ENCODE measurements at places on chromosomes 4 and X. TPM values are rescaled to one million over a fixed set of nuclear protein-coding genes. Genes with fewer than 3 reads are reported as not detected.

DNA sequence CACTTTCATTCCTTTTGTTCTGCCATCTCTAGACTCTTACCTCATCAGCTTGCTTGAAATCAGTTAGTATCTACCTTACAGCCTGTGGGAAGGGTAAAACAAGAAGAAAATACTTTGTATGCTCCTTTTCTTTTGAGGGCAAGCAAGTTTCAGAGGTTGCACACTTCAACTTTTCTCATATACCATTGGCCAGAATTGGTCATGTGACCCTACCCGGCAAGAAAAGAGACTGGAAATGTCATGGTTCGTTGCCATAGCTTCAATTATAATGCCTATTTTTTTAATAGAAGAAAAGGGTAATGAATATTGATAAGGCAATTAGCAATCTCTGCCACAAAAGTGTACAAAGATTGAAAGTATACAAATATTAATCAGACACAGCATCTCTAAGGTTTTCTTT, 346.7 kb upstream of the TACR3 start:
- no peak overlapping the region for H3K27ac ChIP-seq
- H3K4me1 ChIP-seq = no peaks in the 10 kb centered on the region
- no peaks in the 10 kb centered on the region for H3K27me3 ChIP-seq
- no peak for DNase-seq
- no peaks in the 10 kb centered on the region for H3K36me3 ChIP-seq

GRCh38 chr4:183721207-183722081, 62.4 kb downstream of the TRAPPC11 start:
- peak overlapping the region; percentile 49 for H3K27ac ChIP-seq
- H3K36me3 ChIP-seq = no peaks in the 10 kb centered on the region
- peak overlapping the region; percentile 41 for H3K4me3 ChIP-seq
- no peaks in the 10 kb centered on the region for H3K4me1 ChIP-seq
- DNase-seq = no peak

DNA sequence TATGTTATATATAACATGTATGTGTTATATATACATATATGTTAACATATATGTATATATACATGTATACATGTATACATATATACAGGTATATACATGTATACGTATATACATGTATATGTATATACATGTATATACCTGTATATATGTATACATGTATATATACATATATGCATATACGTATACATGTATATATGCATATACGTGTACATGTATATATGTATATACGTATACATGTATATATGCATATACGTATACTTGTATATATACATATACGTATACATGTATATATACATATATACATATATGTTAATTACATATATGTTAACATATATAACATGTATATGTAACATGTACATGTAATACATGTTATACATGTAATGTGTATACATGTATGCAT, 1077.3 kb upstream of the ADGRL3 start:
- DNase-seq = no peak
- H3K4me1 ChIP-seq = no peaks in the 10 kb centered on the region
- no peak overlapping the region for H3K4me3 ChIP-seq
- H3K36me3 ChIP-seq = no peaks in the 10 kb centered on the region

DNA sequence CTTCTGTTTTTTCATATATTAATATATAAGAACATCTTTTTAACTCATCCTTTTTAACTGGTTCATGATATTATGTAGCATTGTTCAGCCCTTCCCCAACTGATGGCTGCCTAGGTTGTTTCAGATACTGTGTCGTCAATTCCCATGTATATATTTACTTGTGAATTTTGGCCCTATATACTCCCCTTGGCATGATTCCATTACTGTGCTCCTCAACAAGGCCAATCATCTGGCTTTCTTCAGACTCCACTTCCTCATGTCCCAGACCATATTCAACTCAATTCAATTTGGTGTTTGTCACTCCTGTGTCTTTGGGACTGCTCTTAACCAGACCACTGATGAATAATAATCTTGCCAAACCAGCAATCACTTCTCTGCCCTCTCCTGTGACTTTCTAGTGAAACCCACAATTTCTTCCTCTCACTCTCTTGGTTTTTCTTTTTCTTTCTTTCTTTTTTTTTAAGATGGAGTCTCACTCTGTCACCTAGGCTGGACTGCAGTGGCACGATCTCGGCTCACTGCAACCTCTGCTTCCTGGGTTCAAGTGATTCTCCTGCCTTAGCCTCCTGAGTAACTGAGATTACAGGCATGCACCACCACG, 2.7 kb upstream of the WDR45 start:
- no peaks in the 10 kb centered on the region for H3K27me3 ChIP-seq
- no peak for DNase-seq
- H3K4me1 ChIP-seq = no peaks in the 10 kb centered on the region

DNA sequence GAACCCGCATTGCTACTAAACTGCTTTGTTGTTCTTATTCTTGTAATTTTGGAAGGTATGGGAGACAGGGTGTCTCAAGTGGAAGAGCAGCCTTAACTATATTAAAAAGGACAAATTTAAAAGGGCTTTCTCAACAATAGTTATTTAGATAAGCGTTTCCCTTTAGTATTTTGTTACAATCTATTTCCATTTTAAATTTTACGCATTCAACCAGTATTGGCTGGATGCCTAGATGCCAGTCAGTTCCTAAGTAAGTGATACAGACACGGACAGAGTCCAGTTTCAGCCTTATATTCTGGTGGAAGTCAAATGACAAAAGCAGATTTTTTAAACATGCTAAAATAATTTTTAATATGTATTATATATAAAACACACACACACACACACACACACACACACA, 28.3 kb downstream of the FAT1 start:
- no peaks in the 10 kb centered on the region for H3K27me3 ChIP-seq
- DNase-seq = no peak
- no peaks in the 10 kb centered on the region for H3K36me3 ChIP-seq
- H3K4me1 ChIP-seq = peaks cover 44% of the 10 kb centered on the region
- no peak overlapping the region for H3K4me3 ChIP-seq

DNA sequence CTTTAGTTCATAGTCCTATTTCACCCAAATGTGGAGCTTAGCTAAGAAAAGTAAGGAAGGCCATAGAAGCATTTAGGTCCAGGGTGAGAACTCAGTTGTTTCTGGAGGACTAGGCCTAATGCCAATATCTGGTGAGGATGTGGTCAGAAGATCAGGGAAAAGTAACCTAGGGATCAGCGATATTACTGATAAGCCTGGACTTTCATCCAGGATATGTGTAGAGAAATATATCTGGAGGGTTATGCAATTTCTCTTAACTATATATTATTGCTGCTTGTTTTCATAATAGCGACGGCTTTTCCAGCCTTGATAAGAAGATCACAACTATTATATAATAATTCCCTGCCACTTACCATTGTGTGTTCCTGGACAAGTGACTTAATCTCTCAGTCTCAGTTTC, 81.1 kb downstream of the FRAS1 start:
- no peaks in the 10 kb centered on the region for H3K4me1 ChIP-seq
- H3K36me3 ChIP-seq = no peaks in the 10 kb centered on the region
- H3K27ac ChIP-seq = no peak overlapping the region

DNA sequence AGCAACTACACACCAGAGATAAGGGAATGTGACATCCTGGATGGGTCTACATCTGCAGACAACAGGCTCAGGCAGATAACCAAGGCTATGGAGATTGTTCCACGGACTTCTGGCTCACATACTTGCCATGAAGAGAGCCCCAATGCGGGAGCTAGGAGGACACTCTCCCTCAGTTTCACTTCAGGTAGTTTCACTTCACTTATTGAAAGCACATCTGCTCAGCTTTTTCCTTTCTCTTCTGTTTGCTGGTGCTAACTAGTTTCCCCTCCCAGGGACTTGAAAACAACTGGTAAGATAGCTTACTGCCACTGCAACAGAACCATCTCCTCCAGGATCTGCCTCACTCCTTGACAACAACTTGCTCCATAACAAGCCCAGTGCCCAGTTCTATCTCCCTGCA, 1.4 kb upstream of the CT47C1 start:
- no peaks in the 10 kb centered on the region for H3K36me3 ChIP-seq
- H3K4me3 ChIP-seq = no peak overlapping the region
- no peak overlapping the region for H3K27ac ChIP-seq
- DNase-seq = no peak
- H3K27me3 ChIP-seq = no peaks in the 10 kb centered on the region
- H3K4me1 ChIP-seq = no peaks in the 10 kb centered on the region

DNA sequence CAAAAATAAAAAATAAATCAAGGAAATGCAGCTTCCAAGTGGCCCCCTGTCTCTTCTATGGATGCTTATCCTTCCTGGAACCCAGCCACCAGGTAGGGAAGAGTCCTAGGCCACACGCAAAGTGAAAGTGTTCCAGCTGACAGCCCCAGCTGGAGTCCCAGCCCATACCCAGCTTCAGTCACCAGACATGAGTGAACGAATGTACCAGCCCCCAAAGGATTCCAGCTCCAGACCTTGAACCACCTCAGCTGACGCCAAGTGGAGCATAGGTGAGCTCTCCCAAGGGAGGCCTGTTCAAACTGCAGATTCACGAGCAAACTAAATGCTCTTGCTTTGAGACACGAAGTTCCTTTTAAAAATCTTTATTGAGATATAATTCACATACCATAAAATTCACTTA, 62.0 kb downstream of the BCOR start:
- no peaks in the 10 kb centered on the region for H3K36me3 ChIP-seq
- H3K4me1 ChIP-seq = no peaks in the 10 kb centered on the region
- H3K27me3 ChIP-seq = no peaks in the 10 kb centered on the region
- no peak for DNase-seq

GRCh38 chr4:167541286-167541685, 307.0 kb upstream of the SPOCK3 start:
- no peaks in the 10 kb centered on the region for H3K36me3 ChIP-seq
- no peaks in the 10 kb centered on the region for H3K4me1 ChIP-seq
- no peak overlapping the region for H3K4me3 ChIP-seq
- H3K27ac ChIP-seq = no peak overlapping the region
- no peak for DNase-seq

- H3K36me3 ChIP-seq = no peaks in the 10 kb centered on the region
- no peaks in the 10 kb centered on the region for H3K27me3 ChIP-seq
- DNase-seq = no peak
Measured at GRCh38 chr4:109302361-109303139, at the start of gene COL25A1. Gene COL25A1, minus strand, starts transcription at chr4:109302658.

GRCh38 chrX:4091046-4091760, 377.8 kb upstream of the PRKX start:
- no peak for DNase-seq
- H3K36me3 ChIP-seq = no peaks in the 10 kb centered on the region
- H3K4me1 ChIP-seq = no peaks in the 10 kb centered on the region
- H3K27ac ChIP-seq = no peak overlapping the region
- no peaks in the 10 kb centered on the region for H3K27me3 ChIP-seq

DNA sequence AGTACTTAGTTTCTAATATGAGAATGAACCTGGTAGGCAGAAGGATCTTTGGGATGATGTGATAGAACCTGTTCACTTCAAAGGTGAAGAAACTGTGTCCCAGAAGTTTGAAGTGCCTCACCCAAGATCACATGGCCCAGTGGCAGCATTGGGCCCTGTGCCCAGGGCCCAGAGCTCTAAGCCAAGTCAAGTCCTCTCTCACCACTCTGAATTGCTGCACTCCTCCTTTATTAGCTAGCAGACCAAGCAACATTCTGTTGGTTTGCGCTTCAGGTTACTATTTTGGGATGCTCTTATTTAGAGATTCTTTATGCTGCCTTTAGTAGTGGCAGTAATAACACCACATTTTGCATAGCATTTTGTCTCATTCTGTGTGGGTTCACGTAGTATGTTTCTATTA, 82.7 kb downstream of the PARM1 start:
- H3K27me3 ChIP-seq = no peaks in the 10 kb centered on the region
- H3K36me3 ChIP-seq = peaks cover 21% of the 10 kb centered on the region
- H3K4me1 ChIP-seq = no peaks in the 10 kb centered on the region
- no peak overlapping the region for H3K4me3 ChIP-seq
- no peak for DNase-seq

DNA sequence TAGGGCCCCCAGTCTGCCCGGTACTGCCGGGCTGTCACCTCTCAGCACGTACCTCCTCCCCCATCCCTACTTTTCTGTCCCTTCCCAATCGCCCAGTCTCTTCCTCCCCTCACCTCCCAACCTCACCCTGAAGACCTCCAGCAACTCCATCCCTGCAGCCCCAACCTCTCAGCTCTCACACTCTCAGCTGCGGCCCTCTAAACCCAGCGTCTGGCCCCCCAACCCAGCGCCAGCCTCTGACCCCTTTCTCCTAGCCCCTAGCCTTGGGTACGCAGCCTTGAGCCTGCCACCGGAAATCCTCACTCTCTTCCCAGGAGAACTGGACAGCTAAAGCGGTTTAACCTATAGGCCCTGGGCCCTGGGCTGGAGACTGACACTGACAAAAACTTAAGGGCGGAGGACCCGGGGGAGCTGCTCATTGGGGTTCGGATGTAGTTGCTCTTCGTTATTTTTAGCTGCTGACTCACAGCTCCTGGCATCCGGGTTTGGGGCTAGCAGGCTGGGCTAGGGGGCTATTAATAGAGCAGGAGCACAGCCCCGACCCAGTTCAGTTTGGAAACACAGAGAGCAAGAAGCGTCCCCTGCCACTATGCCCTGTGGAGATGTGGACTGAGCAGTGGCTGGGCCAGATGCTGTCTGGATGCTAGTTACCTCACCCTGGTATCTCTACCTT, 9.6 kb upstream of the DLG3 start:
- H3K4me1 ChIP-seq = peaks cover 7% of the 10 kb centered on the region
- no peaks in the 10 kb centered on the region for H3K27me3 ChIP-seq
- no peaks in the 10 kb centered on the region for H3K36me3 ChIP-seq
- peak overlapping the region; percentile 60 for H3K4me3 ChIP-seq
- H3K27ac ChIP-seq = peak overlapping the region; percentile 82

The INTS6L gene
- total RNA-seq = 9.9 TPM

The RASL11B gene
- 10.9 TPM for total RNA-seq

The CLDN2 gene
- not detected for total RNA-seq

The CCSER1 gene
- 11.8 TPM for total RNA-seq

Data from right atrium auricular region (tissue), 2 donors.